ENCODE measurements at places on chromosomes 1 and 21. TPM values are rescaled to one million over a fixed set of nuclear protein-coding genes. Genes with fewer than 3 reads are reported as not detected.

DNA sequence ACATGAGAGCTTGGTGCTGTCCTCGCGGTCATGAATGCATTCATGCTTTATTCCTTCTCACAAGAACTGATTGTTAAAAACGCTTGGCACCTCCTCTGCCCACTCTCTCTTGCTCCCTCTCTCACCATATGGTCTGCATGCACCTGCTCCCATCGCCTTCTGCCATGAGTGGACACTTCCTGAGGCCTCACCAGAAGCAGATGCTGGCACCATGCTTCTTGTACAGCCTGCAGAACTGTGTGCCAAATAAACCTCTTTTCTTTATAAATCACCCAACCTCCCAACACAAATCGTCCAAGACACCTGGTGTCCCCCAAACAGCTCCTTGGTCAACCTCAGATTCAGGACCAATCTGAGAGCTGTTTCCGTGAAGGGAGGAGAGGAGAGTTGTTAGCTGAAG is 43.3 kb upstream of the PCBP3 start:
- H3K36me3 ChIP-seq: no peaks in the 10 kb centered on the region
- H3K4me1 ChIP-seq: no peaks in the 10 kb centered on the region
- peaks cover 58% of the 10 kb centered on the region for H3K27me3 ChIP-seq
- no peak overlapping the region for H3K27ac ChIP-seq
- no peak for DNase-seq
- no peak overlapping the region for H3K4me3 ChIP-seq

DNA sequence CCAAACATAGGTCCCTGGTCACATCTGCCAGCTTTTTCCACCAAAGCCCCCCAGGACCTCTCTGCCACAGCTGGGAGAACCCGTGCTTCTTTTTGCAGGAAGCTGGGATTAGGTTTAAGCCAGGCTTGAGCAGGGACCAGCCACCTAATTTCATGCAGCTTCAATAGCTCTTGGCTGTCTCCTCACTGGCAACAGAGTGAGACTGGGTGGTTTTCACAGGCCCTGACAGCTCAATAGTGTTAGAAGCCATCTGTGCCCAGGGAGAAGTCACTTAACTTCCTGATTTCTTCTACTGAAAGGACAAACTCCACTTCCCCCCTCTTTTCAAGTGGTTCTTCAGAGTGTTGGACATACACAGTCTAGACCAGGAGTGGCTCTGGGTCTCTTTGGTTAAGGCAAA is 20.4 kb upstream of the SRSF4 start:
- H3K4me3 ChIP-seq: no peak overlapping the region
- peaks cover 10% of the 10 kb centered on the region for H3K4me1 ChIP-seq
- H3K27me3 ChIP-seq: no peaks in the 10 kb centered on the region
- H3K36me3 ChIP-seq: peaks cover 72% of the 10 kb centered on the region
- H3K27ac ChIP-seq: peak overlapping the region; percentile 83

DNA sequence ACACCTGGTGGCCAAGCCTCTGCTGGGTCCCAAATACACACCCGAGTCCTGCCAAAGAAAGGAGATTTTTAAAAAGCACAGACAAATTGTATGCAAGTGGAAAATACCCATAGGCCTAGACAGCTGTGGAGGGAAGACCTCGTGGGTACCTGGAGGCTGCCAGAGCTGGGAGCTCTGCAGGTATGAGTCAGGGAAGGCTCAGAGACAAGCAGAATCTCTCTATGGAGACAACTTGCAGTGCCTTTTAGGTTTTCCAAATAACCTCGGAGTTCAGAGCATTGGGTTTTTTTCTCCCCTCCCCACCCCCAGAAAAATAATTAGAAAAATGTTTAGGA is 127.7 kb downstream of the EDEM3 start:
- no peak for DNase-seq
- H3K4me3 ChIP-seq: no peak overlapping the region
- H3K27me3 ChIP-seq: no peaks in the 10 kb centered on the region
- peaks cover 88% of the 10 kb centered on the region for H3K4me1 ChIP-seq
- peak overlapping the region; percentile 93 for H3K27ac ChIP-seq

GRCh38 chr1:20485527-20486456 is at the start of gene CAMK2N1:
Gene CAMK2N1 (minus strand): TSS chr1:20486210. CDS start chr1:20485379, 831 bp downstream.
- peak within 1 kb of the TSS; percentile 87 for H3K27ac ChIP-seq
- peak; percentile 83 for DNase-seq
- peaks cover 91% of the 10 kb centered on the region for H3K27me3 ChIP-seq

DNA sequence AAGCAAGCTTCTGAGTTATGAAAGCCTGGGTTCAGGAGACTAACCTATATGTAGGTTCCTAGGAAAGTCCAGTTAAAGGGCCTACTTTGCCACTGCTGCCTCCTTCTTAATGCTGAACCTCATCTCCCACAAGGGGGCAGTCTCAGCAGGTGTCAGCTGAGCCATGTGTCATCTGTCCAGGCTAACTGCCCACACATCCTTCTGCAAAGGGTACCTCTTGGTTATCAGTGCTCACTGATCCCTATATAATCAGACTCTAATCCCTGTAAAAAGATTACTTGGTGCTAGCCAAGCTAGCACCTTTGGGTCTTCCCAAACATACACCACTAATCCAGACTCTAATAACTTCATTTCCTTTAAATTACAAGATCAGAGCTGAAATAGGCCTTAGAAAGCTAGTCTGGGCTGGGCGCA is 9.0 kb downstream of the PRDX1 start:
- H3K27ac ChIP-seq: no peak overlapping the region
- H3K36me3 ChIP-seq: peaks cover 93% of the 10 kb centered on the region
- peak; percentile 33 for DNase-seq
- peaks cover 55% of the 10 kb centered on the region for H3K4me1 ChIP-seq
- no peaks in the 10 kb centered on the region for H3K27me3 ChIP-seq

GRCh38 chr21:17658931-17659330 is 46.2 kb upstream of the BTG3 start:
- H3K4me1 ChIP-seq: peaks cover 4% of the 10 kb centered on the region
- H3K27ac ChIP-seq: no peak overlapping the region
- no peak for DNase-seq
- no peaks in the 10 kb centered on the region for H3K36me3 ChIP-seq

- DNase-seq: no peak
- H3K4me3 ChIP-seq: no peak within 1 kb of the TSS
- no peaks in the 10 kb centered on the region for H3K27me3 ChIP-seq
- peak within 1 kb of the TSS; percentile 27 for H3K27ac ChIP-seq
These were observed at the start of gene S100A5 for GRCh38 chr1:153540394-153541361. Gene S100A5 (minus strand): TSS chr1:153540934. CDS start chr1:153540191, 743 bp downstream.

DNA sequence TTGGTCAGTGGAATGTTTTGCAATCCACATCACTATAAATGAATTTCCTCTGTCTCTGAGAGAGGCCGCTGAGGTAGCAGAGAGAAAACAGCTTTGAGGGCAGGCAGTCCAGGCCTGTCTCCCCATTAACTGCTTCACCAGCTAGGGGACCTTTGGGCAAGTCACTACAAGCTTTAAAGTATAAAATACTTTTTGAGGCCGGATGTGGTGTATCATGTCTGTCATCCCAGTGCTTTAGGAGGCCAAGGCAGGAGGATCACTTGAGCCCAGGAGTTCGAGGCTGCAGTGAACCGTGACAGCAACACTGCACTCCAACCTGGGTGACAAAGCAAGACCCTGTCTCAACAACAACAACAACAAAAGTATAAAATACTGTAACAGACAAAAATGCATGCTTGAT is 6.4 kb downstream of the IL6R start:
- no peaks in the 10 kb centered on the region for H3K36me3 ChIP-seq
- DNase-seq: no peak
- H3K4me1 ChIP-seq: peaks cover 83% of the 10 kb centered on the region
- no peaks in the 10 kb centered on the region for H3K27me3 ChIP-seq
- H3K27ac ChIP-seq: peak overlapping the region; percentile 16
- H3K4me3 ChIP-seq: no peak overlapping the region

GRCh38 chr1:905811-906599 is 17.7 kb upstream of the SAMD11 start:
- no peak overlapping the region for H3K27ac ChIP-seq
- peak; percentile 16 for DNase-seq
- no peak overlapping the region for H3K4me3 ChIP-seq
- peaks cover 26% of the 10 kb centered on the region for H3K4me1 ChIP-seq

- DNase-seq: no peak
- H3K36me3 ChIP-seq: no peaks in the 10 kb centered on the region
- H3K4me3 ChIP-seq: no peak overlapping the region
These were observed 562.6 kb downstream of the PTPRU start for GRCh38 chr1:29798699-29799566.

DNA sequence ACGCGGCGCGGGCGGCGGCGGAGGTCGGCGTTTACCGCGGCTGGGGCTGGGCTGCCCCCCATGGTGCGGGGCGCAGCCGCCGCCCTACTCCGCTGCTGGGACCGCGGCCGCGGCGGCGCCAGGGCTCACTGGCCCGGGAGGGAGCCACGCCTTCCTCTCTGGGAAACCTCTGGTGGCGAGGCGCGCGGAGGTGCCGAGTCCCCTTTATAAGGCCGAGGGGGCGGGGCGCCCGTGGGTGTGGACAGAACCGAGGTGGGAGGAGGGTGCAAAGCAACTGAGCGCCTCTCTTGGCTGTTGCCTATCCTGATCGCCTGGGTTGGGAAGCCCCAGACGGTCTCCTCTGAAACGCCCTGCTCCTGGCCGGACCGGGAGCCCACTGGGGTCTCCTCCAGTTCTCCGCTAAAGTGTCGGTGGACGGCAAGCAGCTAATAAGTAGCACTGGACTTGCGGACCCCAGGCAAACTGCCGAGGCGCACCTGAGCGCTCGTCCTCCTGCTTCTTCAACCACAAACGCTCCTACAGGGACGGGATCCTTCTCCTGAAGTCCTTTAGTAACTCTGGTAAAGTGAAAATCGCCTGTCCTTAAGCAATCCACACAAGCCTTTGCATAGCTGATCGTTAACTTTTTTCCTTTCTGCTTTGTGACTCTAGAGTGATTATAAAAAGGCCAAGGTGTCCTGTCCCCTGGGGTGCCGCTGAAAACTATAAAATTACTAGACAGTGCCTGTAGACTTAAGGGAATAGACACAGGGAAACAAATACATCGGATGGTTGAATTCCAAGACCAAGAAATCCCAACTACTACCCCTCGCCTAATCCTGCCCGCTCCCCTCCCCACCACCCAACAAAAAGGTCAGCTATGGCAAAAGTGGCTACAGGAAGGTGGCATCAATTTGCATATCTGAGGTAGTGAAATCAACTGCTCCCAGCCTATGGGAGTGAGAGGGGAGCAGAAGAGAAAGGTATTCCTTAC is at the start of gene PTGER3:
Gene PTGER3 (minus strand): TSS at position 182 of the 973 bp plus-strand sequence. CDS start 239 bp downstream, outside the sequence.
- H3K4me3 ChIP-seq: peak within 1 kb of the TSS; percentile 70
- peaks cover 46% of the 10 kb centered on the region for H3K27me3 ChIP-seq
- H3K36me3 ChIP-seq: no peaks in the 10 kb centered on the region
- no peak within 1 kb of the TSS for H3K27ac ChIP-seq

- no peaks in the 10 kb centered on the region for H3K36me3 ChIP-seq
- H3K4me1 ChIP-seq: peaks cover 44% of the 10 kb centered on the region
- peak overlapping the region; percentile 26 for H3K4me3 ChIP-seq
- peak; percentile 77 for DNase-seq
- no peaks in the 10 kb centered on the region for H3K27me3 ChIP-seq
These were observed 13.7 kb downstream of the KIAA1614 start for GRCh38 chr1:180926164-180926981.

GRCh38 chr1:231186356-231187115 is 24.7 kb downstream of the TRIM67 start:
- no peak for DNase-seq
- H3K27ac ChIP-seq: no peak overlapping the region
- H3K27me3 ChIP-seq: peaks cover 72% of the 10 kb centered on the region
- H3K4me1 ChIP-seq: no peaks in the 10 kb centered on the region

DNA sequence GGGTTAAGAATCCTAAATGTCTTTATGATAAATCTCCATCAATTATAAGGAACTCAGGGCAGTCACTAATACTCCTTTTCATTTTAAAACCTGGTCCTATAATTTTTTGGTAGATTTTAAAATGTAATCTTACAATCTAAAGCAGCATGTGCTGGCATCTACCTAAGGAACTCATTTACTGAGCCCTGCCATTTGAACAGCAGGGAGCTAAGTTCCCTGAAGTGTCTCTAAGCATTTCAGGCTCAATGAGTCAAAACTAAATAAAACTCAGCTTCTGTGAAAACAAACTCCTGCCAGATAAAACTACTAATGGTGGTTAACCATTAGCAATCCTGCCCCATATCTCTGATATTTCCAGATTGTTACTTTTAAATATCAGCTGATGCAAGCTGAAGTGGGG is 1371.8 kb upstream of the PRMT6 start:
- no peaks in the 10 kb centered on the region for H3K4me1 ChIP-seq
- no peaks in the 10 kb centered on the region for H3K36me3 ChIP-seq
- DNase-seq: no peak
- no peak overlapping the region for H3K27ac ChIP-seq

GRCh38 chr1:152577168-152577567 is 3.1 kb downstream of the LCE3D start:
- no peak overlapping the region for H3K4me3 ChIP-seq
- H3K36me3 ChIP-seq: no peaks in the 10 kb centered on the region
- no peaks in the 10 kb centered on the region for H3K4me1 ChIP-seq
- H3K27me3 ChIP-seq: peaks cover 12% of the 10 kb centered on the region

DNA sequence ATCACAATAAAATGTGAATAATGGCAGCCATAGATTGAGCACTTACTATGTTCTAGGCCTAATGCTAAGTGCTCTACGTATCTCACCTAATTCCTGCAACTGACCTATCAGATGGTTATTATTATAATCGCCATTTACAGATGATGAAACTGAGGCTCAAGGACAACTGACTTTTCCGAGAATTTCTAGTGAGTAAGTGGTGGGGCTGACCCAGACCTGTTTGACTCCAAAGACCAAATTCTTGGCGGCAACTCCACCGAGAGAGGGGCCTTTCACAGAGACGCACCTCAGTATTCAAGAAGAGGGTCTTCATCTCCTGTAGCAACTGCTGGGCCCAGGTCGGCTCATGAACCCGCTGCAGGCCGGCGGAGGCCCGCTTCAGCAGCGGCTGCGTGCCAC is 573 bp downstream of the TMEM234 start:
- H3K36me3 ChIP-seq: peaks cover 64% of the 10 kb centered on the region
- H3K4me1 ChIP-seq: peaks cover 49% of the 10 kb centered on the region
- H3K27ac ChIP-seq: peak overlapping the region; percentile 92
- no peak for DNase-seq
- H3K27me3 ChIP-seq: no peaks in the 10 kb centered on the region
- H3K4me3 ChIP-seq: peak overlapping the region; percentile 98

- H3K27ac ChIP-seq: no peak overlapping the region
- no peak for DNase-seq
- no peak overlapping the region for H3K4me3 ChIP-seq
- no peaks in the 10 kb centered on the region for H3K36me3 ChIP-seq
These were observed 342.9 kb upstream of the PLXNA2 start for GRCh38 chr1:208587110-208587509.

- no peaks in the 10 kb centered on the region for H3K27me3 ChIP-seq
- no peak for DNase-seq
- H3K4me3 ChIP-seq: no peak overlapping the region
These were observed 819 bp downstream of the PYHIN1 start for GRCh38 chr1:158932171-158932570.

SPRR2F gene
- not detected for total RNA-seq

ALPL gene
- 10.2 TPM for total RNA-seq

CFAP141 gene
- not detected for total RNA-seq

CELA2B gene
- not detected for total RNA-seq

KLHDC7A gene
- not detected for total RNA-seq
